ENCODE measurements at places on chromosomes 1 and 21.

DNA sequence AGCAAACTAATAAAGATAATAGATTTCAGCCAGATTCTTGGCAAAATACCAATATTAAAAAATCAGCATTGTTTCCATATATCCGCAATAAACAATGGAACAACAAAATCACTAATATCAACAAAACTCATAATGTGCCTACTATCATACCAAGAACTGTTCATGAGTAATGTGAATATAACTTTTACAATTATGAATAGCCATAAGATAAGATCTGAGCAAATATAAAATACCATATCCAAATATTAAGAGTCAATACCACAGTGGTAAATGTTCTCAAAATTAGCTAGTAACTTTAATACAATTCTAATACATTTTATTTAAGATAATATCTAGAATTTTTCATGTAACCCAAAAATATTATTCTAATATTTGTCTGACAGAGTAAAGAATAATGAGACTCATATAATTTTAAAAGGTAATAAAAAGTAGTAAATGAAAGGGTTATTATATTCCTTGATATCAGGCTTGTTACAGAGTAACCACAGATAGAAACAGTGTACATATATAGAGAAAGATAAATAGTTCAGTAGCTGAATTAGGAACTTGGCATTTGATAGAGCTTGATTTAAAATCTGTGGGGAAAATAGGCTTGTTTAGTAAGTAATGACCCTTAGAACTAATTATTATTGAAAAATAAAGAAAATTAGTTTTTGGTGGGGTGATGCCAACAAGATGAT is 2126.6 kb downstream of the MRPL39 start:
- no peak overlapping the region for H3K4me3 ChIP-seq
- H3K27ac ChIP-seq, result no peak overlapping the region
- DNase-seq, result no peak
- H3K27me3 ChIP-seq, result no peaks in the 10 kb centered on the region
- no peaks in the 10 kb centered on the region for H3K4me1 ChIP-seq
- H3K36me3 ChIP-seq, result no peaks in the 10 kb centered on the region

DNA sequence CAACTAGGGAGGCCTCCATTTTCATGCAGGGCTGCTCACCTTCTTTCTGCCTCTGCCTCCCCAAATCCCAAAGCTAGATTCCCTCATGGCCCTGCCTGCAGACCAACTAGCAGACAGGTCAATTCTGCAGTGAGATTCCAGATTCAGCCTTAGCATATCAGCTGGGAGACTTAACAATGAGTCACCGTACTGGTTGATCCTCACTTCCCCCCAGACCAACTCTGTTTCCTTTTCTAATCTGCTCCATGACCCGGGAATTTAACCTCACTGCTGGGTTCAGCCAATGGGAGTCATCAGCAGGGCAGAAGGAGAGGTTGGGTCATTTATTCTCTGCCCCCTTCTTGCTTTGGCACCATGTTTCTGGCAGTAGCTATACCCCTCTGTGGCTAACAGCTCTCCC is 140.6 kb upstream of the GRIK3 start:
- DNase-seq, result no peak
- H3K27me3 ChIP-seq, result peaks cover 20% of the 10 kb centered on the region
- no peaks in the 10 kb centered on the region for H3K36me3 ChIP-seq
- no peak overlapping the region for H3K27ac ChIP-seq
- no peaks in the 10 kb centered on the region for H3K4me1 ChIP-seq
- H3K4me3 ChIP-seq, result no peak overlapping the region

- H3K4me3 ChIP-seq, result no peak overlapping the region
- no peak for DNase-seq
- peaks cover 12% of the 10 kb centered on the region for H3K4me1 ChIP-seq
- no peak overlapping the region for H3K27ac ChIP-seq
- H3K27me3 ChIP-seq, result no peaks in the 10 kb centered on the region
- H3K36me3 ChIP-seq, result no peaks in the 10 kb centered on the region
Observed at GRCh38 chr1:236083650-236084385, 18.9 kb upstream of the NID1 start.

GRCh38 chr1:226135059-226135651 is 51.4 kb downstream of the ACBD3 start:
- no peak overlapping the region for H3K4me3 ChIP-seq
- no peaks in the 10 kb centered on the region for H3K36me3 ChIP-seq
- no peak overlapping the region for H3K27ac ChIP-seq

GRCh38 chr1:65420590-65421350 is at the start of the genes LEPR and LEPROT:
Gene LEPR (plus strand): TSS chr1:65420668. CDS start chr1:65565566, 144,898 bp downstream.
Gene LEPROT (plus strand): TSS chr1:65420668. CDS start chr1:65420725, 57 bp downstream.
- H3K27ac ChIP-seq, result peak within 1 kb of the TSS; percentile 99
- H3K4me1 ChIP-seq, result no peaks in the 10 kb centered on the region
- H3K36me3 ChIP-seq, result peaks cover 4% of the 10 kb centered on the region
- peak; percentile 76 for DNase-seq
- H3K27me3 ChIP-seq, result no peaks in the 10 kb centered on the region
- peak within 1 kb of the TSS; percentile 97 for H3K4me3 ChIP-seq

GRCh38 chr1:215863796-215864195 is 296.7 kb downstream of the KCTD3 start:
- no peak overlapping the region for H3K4me3 ChIP-seq
- H3K36me3 ChIP-seq, result no peaks in the 10 kb centered on the region
- no peaks in the 10 kb centered on the region for H3K27me3 ChIP-seq

GRCh38 chr1:8055973-8056372 is 29.9 kb upstream of the ERRFI1 start:
- no peaks in the 10 kb centered on the region for H3K27me3 ChIP-seq
- H3K4me1 ChIP-seq, result peaks cover 3% of the 10 kb centered on the region
- DNase-seq, result no peak
- no peaks in the 10 kb centered on the region for H3K36me3 ChIP-seq

Data from SJCRH30 (cell line).